ENCODE measurements at places on chromosomes 7 and 10.

GRCh38 chr7:144821067-144821466 is 14.8 kb downstream of the TPK1 start:
- DNase-seq: no peak

- DNase-seq: no peak
These were observed 19.1 kb downstream of the ZNRF2 start for GRCh38 chr7:30303312-30304039.

DNA sequence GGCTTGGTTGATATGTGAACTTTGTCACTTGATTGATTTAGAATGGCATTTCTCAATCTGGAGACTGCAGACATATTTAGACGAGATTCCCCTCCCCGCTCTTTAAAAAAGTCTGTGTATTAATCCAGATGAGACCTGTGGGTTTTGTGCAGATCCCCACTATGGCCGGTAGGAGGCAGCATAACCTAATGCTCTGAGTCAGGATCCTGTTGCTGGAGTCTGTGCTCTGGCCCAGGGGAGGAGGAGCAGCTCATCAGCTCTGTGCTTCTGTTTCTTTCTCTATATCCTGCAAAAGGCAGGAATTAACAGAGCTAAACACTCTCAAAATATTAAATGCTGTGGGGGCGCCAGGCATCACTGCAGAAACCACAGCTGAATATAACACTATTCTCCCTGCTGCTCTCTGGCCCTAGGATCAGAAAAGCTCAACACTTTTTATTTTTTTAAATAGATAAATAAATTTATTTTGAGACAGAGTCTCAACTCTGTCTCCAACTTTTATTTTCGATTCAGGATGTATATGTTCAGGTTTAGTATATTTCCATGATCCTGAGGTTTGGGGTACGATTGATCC is 23.9 kb upstream of the SEPHS1 start:
- no peak for DNase-seq

- no peak for DNase-seq
These were observed 413.5 kb downstream of the DNAJB6 start for GRCh38 chr7:157750291-157750690.

- no peak for DNase-seq
These were observed 58.6 kb downstream of the PROSER2 start for GRCh38 chr10:11881477-11882417.

DNA sequence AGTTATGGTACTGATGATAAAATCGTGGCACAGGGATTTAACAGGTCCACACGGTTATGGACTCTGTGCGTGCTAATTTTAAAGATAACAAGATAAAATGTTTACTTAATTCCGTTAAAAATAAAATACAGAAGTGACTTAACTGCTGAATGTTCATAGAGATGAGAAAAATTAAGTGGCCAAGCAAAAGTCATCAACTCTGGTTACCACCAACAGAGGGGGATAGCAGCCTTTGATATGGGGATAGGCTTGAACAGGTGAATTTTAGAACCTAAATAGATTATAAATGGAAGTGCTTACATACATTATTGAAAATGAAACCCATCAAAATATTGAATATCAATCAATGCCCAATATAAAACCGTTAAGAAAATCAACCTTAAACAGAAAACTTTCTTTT is 245.0 kb downstream of the WDR37 start:
- DNase-seq: no peak

- DNase-seq: no peak
These were observed 882 bp downstream of the IRF5 start for GRCh38 chr7:128938544-128939074.

- DNase-seq: no peak
These were observed 133.4 kb downstream of the MAD1L1 start for GRCh38 chr7:2099048-2099957.

- no peak for DNase-seq
These were observed 32.4 kb upstream of the CCDC7 start for GRCh38 chr10:32413513-32413912.

DNA sequence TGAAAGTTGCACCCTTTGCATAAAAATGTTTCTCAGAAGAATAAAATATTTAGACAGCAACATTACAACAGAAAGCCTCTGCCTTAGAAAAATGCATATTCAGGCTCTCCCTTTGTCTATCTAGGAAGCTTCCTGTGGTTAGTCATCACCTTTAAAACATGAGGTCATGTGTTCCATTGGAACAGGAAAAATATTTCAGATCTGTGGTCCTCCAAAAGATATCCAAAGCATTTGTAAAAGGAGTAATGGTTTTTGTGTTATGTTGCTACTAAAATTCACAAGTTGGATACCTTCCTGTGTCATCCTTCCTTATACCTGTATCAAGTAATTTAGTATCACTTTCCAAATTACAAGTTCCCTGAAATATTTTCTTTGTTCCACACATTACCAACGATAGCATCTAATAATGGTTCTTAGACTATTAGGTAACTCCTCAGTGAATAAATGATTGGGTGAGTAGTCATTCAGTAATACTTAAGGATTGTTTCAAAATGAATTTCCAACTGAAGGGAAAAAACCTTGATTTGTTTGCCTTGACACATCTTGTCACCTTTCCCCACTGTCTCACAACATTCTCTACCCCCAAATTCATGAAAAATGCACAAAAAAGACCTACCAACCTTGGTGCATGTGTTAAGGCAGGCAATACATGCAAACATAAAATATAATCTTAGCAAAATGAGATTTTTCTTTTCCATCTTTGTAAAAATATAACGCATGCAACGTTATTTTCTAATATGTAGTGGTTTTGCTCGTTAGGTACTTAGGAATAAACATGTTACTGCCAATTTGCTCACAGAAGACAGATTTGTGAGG is 19.7 kb upstream of the RHOBTB1 start:
- no peak for DNase-seq

GRCh38 chr7:155732286-155732685 is 80.0 kb downstream of the SHH start:
- DNase-seq: no peak

GRCh38 chr10:130717083-130717482 is 580.9 kb downstream of the GLRX3 start:
- DNase-seq: no peak

- no peak for DNase-seq
These were observed 17.2 kb upstream of the PSAP start for GRCh38 chr10:71868192-71868697.

DNA sequence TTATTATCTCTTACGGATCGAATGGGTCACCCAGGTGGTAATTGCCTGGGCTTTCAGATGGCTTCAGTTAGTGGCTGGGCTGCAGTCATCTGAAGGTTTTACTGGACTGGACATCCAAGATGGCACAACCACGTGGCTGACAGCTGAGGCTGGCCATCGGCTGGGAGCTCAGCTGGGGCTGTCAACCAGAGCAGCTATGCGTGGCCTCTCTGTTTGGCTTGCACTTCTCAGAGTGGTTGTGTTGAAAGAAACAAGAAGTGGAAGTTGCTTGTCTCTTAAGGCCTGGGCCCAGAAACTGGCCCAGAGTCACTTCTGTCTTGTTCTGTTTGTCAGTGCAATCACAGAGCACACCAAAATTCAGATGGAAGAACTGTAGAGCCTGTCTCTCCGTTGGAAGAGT is 5.7 kb upstream of the GDI2 start:
- no peak for DNase-seq
